ENCODE measurements at places on chromosomes 2 and 18.
A peak's percentile ranks its signal among the peaks of the same experiment; 100 is the strongest.

- DNase-seq = peak; percentile 15
Observed at GRCh38 chr18:57542812-57543427, 43.6 kb downstream of the FECH start.

GRCh38 chr2:31239593-31240177 is 5.7 kb downstream of the EHD3 start:
- DNase-seq = no peak

DNA sequence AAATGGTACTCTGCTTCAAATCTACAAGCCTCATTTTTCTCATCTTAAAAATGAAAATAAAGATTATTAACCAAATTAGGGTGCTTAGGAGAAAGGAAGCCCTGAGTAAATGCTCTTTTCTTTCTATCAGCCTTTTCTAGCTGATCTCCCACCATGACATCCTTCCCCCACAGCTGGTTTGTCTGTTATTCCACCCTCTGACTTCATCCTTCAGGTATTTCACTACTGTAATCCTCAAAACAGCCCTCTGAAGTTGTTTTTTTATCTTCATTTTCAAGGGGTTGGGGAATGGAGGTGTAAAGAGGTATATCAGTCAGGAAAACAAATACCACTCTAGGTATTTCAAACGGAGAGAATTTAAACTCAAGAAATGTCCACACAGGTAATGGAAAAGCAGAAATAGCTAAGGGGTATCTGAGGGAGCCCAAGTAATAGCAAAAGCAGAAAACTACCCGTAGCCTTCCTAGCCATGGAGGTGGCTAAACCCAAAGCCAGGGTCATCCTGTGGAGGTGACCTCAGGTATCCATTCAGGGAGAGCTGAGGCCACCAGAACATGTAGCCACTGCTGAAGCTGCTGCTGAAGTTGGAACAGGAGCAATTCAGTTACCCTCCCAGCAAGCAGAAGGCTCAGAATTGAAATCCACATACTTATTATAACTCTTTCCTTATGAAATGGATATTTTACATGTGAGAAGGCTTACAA is 990.9 kb upstream of the ACVR2A start:
- no peak for DNase-seq

GRCh38 chr2:133252780-133253355 is 315.4 kb downstream of the NCKAP5 start:
- no peak for DNase-seq

- no peak for DNase-seq
Observed at GRCh38 chr2:174897286-174897685, 107.9 kb downstream of the CHN1 start.

DNA sequence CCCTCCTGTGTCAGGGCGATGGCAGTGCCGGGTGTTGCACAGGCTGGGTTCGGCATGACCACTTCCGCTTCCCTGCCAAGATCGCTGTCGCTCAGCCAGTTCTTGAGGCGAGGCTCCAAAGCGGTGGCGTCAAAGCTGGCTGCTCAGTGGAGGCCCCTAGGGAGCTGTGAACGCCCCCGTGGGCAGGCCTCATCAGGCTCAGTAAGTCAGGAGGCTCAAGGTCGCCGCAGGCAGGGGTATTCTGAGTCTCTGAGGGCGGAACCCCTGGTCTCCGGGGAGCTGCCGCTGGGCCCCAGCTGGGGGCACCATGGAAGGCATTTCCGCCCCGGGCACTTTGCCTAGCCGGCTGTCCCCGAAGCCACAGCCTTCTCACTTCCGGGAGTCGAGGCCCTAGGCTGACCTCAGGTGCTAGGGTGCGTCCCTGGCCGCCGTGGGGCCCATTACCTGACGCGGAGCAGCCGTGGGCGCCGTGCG is 210.4 kb downstream of the SOCS6 start:
- no peak for DNase-seq

DNA sequence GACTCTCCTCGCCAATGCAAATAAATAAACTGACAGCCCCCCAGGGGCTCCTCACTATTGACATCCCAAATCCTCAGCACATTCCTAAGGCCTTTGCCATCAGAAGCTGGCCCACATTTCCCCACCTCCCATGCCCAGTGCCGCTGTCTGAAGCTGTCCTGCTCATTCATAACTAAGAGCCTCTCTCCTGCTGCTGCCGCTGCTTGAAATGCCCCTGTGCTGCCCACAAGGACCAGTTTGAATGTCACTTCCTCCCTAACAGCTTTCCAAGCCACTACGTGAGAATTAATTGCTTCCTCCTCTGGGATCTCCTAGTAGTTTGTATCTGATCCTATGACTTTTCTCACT is 151.6 kb upstream of the CAPN13 start:
- no peak for DNase-seq

DNA sequence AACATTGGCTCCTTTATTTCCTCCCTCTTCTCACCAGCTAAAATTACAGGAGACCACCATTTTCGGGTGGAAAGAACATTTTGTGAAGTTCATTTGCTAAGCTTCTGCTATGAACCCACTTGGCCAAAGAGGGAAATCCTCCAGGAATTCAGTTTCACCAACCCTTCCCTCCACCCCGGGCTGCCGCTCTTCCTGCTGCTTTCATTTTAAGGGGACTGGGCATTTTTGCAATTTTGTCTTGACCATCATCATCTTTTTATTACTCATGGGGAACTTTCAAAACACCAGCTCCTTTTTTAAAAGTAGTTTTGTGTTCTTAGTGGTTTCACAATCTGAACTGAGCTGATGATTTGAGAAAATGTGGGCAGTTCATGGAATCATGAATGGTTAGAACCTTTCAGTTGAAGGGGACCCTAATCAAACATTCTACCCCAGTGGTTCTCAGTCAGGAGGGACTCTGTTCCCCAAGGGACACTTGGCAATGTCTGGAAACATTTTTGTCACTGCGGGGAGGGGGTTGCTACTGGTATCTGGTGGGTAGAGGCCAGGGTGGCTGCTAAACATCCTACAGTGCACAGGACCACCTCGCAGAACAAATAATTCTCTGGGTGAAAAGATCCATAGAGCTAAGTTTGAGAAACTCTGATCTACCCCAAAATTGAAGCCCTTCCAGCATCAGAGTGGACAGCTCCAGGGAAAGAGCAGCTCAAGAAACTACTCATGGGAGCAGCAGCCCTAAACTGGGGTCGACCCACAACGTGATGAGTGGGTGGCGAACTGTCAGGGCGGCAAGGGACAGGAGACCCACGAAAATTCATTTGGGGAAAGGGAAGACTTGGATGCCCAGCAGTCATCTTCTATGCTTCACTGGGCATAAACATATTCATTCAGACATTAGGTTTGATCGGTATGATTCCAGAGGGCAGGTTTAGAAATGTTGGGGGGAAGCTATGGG is 92.9 kb downstream of the ACKR3 start:
- no peak for DNase-seq

GRCh38 chr18:36706134-36706881 is 122.5 kb downstream of the TPGS2 start:
- DNase-seq = no peak

DNA sequence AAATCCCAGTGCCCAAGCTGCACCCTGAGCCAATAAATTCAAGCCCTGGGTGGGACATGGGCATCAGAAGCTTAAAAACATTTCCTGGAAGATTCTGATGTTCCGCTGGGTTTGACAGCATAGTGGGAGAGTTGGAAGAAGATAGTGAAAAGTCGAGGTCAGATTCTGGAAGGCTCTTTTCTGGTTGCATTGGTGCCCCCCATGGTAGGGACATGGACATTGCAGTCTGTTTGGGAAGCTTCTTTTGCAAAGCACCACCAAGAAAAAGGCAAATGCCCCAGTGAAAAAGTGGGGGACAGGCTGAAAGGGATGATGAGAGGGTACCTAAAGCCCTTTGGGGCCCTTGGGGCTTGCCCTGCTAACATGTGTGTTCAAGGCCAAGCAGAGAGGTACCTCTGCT is 21.0 kb downstream of the MERTK start:
- DNase-seq = no peak

- no peak for DNase-seq
Observed at GRCh38 chr18:59927246-59927825, 27.5 kb downstream of the PMAIP1 start.

DNA sequence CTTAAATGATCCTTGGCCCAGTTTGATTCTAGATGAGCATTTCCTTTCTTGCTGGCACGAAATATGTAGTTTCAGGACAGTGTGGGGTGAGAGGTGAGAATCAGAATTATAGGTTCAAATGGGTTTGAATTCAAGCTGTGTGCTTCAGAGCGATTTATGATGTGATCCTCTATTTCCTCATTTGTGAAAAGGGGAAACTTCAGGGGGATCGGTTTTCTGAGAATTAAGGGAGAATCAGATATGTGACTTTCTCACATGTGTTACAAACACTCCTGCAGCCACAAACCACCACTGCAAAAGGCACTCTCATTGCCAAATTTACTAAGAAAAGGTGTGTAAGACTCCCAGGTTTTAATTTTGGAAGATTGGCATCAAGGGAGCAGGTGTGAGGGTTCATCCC is 24.4 kb downstream of the HK2 start:
- DNase-seq = no peak

DNA sequence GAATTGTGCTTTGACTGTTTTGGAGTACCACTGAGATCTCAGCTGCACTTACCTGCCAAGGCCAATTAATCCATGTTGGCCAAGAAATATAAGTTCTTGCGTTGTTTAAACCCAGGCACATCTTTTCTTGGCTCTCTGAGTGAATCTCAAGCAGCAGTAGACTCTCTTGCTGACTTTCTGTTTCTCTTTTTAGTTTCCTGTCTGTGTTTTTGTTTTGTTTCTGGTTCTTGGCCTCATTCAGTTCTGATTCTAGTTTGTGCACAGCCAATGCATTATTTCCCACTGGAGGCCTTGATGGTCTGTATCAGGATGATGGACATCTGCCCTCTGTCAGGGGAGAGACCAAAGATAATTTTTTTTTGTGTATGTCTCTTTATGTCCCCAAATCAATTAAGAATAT is 379.4 kb downstream of the CDH2 start:
- no peak for DNase-seq

DNA sequence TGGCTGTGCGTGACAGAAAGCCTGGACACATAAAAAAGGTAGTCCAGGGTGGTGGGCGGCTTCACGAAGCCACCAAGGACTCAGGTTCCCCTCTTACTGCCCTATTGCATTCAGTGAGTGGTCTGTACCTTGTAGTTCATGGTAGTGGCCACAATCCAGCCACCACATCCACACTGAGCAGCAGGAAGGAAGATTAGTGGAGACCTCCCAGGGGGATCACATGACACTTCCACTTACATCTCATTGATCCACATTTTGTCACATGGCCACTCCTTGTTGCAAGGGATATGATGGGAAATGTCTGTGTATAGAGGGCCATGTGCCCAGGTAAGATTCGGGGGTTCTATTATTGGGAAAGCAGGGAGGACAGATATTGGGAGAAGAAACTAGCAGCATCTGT is 13.7 kb downstream of the IL1R2 start:
- DNase-seq = no peak

- no peak for DNase-seq
Observed at GRCh38 chr18:49495076-49495475, 8.0 kb upstream of the C18orf32 start.

DNA sequence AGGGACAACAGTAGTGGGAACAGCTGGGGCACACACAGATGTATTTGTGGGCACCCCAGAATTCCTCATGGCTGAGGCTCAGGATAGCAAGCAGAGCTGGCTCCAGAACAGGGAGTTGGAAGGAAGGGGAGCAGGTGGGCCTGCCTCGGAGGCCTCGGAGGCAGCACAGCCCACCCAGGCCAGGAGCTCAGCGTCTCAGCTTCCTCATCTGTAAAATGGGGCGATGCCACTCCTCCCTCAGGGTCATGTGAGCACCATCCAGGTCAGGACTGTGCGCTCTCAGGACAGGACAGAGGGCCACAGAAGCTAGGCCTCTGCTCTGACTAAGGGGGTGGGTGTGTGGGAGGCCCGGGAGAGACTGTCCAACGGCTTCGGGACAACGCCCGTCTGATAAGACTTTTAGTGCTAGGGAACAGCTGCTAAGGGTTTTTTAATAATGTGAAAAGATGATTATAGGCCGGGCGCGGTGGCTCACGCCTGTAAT is 106.2 kb downstream of the HDAC4 start:
- no peak for DNase-seq

- DNase-seq = no peak
Observed at GRCh38 chr2:108407864-108408729, 30.3 kb downstream of the SULT1C4 start.

DNA sequence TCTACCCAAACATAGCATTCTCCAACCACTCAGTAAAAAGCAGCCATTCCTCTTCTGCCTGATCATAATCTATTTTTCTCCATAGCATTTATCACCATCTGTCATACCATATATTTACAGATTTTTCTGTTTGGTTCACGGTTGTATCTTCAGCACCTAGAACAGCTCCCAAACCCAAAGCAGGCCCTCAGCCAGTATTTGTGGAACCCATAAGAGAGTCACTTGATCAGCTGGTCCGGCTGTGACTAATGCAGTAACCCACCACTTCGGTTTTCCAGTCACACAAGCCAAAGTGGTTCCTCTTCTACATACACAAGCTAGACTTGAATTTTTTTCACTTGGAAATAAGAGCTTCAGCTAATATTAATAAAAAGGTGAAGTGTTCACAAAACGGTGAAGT is 511.6 kb upstream of the CELF4 start:
- DNase-seq = no peak

GRCh38 chr18:6476880-6477279 is 62.2 kb upstream of the L3MBTL4 start:
- DNase-seq = no peak

GRCh38 chr2:191202881-191203397 is 42.3 kb upstream of the MYO1B start:
- no peak for DNase-seq

DNA sequence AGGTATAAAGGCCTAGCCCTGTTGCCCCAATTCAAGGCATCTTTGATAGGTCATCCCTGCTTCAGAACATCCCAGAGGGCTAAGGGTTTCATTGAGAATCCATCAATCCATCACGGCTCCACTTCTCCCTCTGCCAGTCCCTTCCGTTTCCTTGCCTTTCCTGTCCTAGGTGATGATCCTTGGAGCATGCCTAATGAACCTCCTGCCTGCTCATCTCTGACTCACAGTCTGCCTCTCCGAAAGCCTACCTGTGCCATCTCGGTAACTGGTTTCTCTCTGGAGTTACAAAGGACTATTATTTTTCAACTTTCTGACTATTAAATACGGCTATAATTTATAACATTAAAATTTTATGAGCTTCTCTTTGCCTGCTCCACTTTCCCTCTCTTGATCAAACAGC is 36.7 kb upstream of the OSBPL6 start:
- no peak for DNase-seq

DNA sequence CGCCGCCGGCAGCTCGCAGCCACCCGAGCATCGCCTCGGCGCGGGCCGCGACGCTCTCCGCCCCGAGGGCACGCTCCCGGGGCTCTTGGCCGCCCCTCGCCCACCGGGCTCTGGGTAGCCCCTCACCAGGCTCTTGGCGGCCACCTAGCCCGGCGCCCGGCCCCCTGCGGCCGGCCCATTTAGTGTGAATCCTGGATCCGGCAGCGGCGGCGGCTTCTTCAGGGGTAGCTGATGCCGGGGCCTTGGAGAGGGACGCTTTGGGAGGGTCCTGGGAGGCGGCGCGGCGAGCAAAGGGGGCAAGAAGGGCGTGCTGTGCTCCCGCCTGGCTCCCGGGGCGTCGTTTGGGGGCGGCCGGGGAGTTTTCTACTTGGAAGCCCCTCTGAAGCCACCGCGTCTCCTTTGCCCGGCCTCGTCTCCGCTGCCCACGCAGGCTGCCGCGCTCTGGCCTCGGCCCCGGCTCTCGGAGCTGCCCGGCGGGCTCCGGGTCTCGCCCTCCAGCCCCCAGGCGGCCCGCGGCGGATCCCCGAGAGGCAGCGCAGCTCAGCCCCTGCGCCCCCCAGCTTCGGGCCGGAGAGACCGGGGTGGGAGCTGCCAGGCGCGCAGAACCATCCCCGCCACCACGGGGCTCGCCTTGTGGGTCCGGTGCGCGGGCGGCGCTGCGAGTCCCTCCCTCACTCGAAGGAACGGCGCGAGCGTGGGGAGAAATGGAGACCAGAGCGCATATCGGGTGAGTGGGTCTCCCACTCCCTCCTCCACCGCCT is 509 bp downstream of the PIEZO2 start:
- DNase-seq = no peak

GRCh38 chr18:9827793-9828505 is 57.8 kb upstream of the TXNDC2 start:
- DNase-seq = no peak

All from NCI-H510A (cell line).